Ammon's horn (tissue), 1 donor: ENCODE measurements at places on chromosomes 13 and 19.

GRCh38 chr13:112893207-112893569 is 75.8 kb upstream of the MCF2L start:
- DNase-seq: no peak

- no peak for DNase-seq
Measured at GRCh38 chr13:45255247-45255987, 54.6 kb upstream of the KCTD4 start.

- DNase-seq: peak; percentile 73
Measured at GRCh38 chr13:98405107-98405571, 171.8 kb downstream of the STK24 start.

DNA sequence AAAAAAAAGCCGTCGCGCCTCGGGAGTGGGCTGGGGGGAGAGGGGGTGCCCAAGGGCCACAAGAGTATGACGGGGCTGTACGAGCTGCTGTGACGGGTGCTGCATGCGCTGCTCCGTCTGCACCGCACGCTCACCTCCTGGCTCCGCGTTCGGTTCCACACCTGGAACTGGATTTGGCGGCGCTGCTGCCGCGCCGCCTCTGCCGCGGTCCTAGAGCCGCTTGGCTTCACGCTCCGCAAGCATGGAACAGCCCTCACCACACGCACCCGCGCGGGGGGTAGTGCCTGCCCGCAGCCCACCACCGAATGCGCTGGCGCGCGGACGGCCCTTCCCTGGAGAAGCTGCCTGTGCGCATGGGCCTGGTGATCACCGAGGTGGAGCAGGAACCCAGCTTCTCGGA is 18.8 kb downstream of the C1QTNF9 start:
- no peak for DNase-seq

GRCh38 chr13:113166681-113167080 is 8.2 kb downstream of the PROZ start:
- DNase-seq: no peak

DNA sequence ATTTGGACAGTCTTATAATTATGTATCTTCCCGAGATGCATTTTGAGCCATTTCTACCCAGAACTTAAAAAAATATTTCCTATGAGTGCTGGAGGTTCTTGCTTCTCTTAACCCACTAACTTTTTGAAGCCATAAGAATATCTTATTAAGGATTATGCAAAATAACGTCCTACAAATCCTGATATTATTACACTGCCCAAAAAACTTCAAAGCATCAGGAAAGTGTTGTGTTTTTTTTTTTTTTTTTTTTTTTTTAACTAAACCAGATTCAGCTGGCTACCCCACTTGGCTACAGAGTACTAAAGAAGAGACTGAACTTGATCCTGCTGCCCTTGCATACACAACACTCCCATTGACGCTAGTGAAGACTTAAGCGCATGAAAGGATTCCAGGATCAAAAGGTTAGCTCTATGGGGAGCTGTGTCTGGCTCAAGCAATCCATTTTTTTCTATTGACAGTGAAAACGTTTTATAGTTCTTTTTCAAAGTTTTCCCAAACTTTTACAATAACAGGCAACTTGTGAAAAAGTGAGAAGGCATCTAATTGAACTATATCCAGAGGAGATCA is 141.4 kb downstream of the KCNRG start:
- DNase-seq: no peak

- DNase-seq: peak; percentile 20
Measured at GRCh38 chr19:31275068-31275334, 74.2 kb downstream of the TSHZ3 start.

GRCh38 chr13:35698911-35699576 is 222.6 kb upstream of the MAB21L1 start:
- DNase-seq: no peak

- no peak for DNase-seq
Measured at GRCh38 chr19:33395561-33396550, 22.3 kb downstream of the CEBPG start.

DNA sequence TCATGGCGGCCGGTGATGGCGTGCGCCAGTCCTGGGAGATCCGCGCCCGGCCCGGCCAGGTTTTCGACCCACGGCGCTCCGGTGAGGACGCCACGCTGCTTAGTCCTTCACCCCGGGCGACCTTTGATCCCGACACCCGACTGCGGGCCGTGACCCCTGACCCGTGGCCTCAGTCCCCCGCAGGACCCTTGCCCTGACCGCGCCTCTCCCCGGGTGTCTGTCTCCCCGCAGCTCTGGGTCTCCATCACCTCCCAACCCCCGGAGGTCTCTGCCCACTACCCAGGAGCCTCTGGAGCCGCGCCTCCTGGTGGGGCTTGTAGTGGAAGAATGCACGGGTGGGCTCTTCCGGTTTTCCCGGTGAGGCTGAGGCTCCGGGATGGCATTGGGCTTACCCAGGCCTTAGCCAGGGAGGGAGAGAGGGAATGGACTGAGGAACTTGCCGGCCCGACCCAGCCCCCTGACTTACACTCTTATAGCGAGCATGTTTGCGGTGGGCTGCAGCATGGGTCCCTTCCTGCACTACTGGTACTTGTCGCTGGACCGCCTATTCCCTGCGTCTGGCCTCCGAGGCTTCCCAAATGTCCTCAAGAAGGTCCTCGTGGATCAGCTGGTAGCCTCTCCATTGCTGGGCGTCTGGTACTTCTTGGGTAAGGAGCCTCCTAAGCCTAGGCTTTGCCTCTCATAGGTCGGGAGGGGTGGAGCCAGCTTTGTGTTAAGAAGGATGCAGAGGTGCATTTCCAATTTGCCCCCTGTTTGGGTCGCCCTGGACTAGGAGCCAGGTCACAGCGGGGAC is 566 bp downstream of the MPV17L2 start:
- no peak for DNase-seq

GRCh38 chr19:8001995-8002849 is 3.2 kb downstream of the ELAVL1 start:
- peak; percentile 76 for DNase-seq

GRCh38 chr19:30280018-30280417 is 92.2 kb upstream of the ZNF536 start:
- DNase-seq: no peak

- no peak for DNase-seq
Measured at GRCh38 chr19:41064974-41065569, 23.2 kb upstream of the CYP2A13 start.

DNA sequence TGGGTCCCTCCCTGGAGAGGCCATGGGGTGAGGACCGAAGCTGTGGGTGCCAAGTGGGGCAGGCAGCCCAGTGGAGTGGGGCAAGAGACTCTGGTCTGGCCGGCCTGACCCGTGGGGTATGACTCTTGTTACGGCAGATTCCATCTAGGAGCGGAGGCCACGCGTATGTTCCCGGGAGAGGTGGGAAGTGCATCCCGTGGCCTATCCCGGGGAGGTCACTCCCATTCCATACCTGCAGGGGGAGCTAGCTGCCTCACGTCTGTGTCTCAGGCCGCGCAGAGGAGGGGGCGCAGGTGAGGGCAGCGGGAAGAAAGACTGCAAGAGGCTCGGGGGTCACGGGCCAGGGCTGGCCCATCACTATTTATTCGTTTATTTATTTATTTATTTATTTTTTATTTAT is 4.9 kb downstream of the CSNK1G2 start:
- no peak for DNase-seq
